Uterine smooth muscle cell (primary cell): ENCODE measurements at places on chromosomes 3 and 15. TPM values are rescaled to one million over a fixed set of nuclear protein-coding genes. Genes with fewer than 3 reads are reported as not detected.

The ALDH1A3 gene
- total RNA-seq = 54.7 and 94.0 TPM in 2 replicates

The SPESP1 gene
- total RNA-seq = 1.2 and 3.2 TPM in 2 replicates

The ITIH4 gene
- 0.66 and 1.7 TPM in 2 replicates for total RNA-seq

The GREM1 gene
- 94.3 and 684 TPM in 2 replicates for total RNA-seq

The GOLGA8T gene
- not detected in 2 replicates for total RNA-seq

The C2CD4B gene
- 0.25 TPM in 1 of 2 replicates, not detected in the other for total RNA-seq

The SLITRK3 gene
- under 0.01 and 0.11 TPM in 2 replicates for total RNA-seq

The WWTR1 gene
- 24.1 and 24.5 TPM in 2 replicates for total RNA-seq

The RPL39L gene
- 31.7 and 65.0 TPM in 2 replicates for total RNA-seq
